ENCODE measurements at places on chromosomes 7 and 10.

DNA sequence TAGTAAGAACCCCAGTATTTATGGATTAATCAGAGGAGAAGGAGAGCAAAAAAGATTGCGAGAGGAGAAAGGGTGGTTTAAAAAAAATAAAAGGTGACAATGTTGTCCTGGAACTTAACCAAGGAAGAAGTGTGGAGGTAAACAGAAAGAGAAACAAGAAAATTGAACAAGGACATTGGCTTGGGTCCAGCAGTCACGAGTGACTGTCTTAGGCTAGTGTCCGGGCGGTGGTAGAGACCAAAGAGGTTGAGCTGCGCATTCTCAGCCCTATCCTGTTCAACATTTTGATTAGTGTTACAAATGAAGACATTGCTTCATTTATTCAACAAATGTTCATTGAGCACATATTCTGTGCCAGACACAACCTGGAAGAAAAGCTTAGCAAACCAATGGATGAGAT is 329.9 kb downstream of the FGFR2 start:
- no peak for DNase-seq

DNA sequence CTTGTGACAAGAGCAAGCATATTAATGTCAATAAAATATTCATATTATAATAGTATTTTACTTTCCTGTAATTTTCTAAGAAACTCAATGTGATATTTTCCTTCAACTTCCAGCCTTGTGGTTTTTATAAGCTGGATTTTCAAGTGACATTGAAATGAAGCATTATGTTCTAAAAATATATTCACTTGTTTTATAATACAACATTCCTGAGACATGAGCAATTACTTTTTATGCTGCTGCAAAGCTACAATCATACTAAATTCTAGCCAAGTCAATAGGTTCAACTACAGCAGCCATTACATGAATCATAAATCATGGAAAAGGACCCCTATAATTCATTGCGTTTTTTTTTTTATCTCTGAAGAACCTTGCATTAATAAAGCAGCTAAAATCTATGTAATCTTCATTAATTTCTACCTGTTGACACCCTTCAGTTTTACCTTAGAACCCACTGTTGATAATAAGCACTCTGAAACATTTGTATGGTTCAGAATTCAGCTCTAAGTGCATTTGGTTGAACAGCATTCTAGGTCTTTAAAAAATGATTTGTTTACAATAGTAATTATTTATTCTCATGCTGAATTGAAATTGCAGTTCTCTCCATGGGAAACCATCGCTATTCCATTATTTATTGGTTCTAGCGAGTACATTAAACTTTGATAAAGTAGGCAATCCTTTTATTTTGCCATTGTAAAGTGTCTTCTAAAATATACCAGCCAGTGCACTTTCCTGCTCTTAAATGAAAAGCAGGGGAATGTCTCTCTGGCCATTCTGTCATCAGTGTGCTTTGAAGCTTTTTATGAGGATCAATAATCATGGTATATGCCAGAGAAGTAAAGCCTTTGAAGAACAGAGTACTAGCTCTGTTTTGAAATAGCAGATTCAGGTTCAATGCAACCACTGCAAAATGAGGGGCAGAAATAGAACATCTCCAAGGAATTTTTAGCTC is 132.6 kb downstream of the GNAT3 start:
- no peak for DNase-seq

DNA sequence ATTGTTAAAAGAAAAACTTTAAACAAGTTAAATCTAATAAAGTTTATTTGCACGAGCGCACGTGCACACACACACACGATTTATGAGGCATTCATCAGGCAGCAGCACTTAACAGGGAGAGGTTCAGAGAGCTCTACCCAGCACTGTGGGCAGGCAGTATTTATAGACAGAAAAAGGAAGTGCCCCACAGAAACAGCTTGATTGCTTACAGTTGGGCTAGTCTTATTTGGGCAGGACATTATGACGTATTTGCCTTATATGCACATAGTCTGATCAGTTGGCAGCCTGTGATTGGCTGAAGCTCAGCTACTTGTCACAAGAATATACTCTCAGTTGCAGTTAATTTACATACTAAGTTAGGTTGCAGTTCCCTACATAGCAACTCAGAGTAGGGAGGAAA is 1.2 kb upstream of the SDHAF3 start:
- DNase-seq, result peak; percentile 84

DNA sequence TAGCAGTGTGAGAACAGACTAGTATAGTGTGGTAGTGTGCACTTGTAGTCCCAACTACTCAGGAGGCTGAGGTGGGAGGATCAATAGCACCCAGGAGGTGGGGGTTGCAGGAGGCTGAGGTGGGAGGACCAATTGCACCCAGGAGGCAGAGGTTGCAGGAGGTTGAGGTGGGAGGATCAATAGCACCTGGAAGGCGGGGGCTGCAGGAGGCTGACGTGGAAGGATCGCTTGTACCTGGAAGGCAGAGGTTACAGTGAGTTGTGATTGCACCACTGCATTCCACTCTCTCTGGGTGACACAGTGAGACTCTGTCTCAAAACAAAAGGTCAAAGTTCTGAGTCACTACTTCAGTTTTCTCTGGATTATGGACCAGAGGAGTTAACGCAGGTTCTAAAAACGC is 22.6 kb upstream of the DIP2C start:
- DNase-seq, result no peak

DNA sequence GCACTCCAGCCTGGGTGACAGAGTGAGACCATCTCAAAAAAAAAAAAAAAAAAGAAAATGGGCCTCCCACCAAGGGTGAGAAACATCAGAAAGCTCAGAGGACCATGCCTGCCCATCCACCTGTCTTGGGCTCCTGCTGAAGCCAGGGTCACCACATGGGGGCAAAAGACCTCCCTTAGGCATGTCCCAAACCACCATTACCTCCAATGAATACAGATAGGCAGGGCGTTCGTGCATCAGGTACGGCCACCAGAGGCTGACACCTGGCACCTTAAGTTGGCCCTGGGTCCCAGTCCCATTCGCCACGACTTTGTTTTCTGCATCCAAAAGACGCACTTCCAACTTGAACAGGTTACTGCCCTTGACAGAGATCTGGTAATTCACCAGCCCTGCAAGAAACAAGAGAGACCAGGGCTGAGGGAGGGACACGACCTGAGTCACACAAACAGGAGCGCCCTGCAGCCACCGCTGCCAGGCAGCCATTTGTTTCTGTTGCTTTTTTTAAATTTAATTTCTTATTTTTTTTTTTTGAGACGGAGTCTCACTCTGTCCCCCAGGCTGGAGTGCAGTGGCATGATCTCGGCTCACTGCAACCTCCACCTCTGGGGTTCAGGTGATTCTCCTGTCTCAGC is 6.1 kb downstream of the GUSB start:
- no peak for DNase-seq

- no peak for DNase-seq
Observed at GRCh38 chr7:77348371-77348813, 67.8 kb downstream of the GSAP start.

DNA sequence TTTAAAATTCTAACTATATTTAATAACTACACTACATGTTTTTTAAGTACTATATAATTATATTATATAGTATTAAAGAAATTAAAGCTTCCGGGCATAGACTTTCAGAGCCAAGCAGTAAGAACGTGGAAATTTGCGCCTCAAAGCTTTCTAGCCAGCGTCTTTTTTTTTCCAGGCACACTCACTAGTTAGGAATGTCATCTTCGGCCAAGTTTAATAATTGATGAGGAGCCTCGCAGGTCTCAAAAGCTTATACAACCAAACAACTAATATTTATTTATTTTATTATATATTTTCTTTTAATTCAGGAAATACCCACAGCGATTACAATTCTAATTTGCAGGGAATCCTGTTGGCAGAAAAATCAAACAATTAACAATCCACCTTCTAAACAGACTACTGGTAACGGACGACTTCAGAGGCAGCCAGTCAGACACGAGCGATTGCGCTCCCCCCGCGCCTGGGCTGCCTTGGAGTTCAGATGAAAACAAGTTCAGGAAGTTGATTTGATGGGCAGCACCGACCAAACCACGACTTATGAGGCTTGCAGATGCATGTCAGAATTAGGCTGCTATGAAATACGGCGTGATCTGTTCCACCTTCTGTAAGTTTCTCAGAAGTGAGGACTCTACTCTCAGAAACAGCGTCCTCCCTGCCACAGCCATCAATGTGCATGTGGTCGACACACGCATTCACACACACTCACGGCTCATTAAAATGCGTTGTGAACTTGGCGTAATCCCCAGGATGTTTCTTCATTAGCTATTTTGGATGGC is 431.8 kb upstream of the MGMT start:
- no peak for DNase-seq

DNA sequence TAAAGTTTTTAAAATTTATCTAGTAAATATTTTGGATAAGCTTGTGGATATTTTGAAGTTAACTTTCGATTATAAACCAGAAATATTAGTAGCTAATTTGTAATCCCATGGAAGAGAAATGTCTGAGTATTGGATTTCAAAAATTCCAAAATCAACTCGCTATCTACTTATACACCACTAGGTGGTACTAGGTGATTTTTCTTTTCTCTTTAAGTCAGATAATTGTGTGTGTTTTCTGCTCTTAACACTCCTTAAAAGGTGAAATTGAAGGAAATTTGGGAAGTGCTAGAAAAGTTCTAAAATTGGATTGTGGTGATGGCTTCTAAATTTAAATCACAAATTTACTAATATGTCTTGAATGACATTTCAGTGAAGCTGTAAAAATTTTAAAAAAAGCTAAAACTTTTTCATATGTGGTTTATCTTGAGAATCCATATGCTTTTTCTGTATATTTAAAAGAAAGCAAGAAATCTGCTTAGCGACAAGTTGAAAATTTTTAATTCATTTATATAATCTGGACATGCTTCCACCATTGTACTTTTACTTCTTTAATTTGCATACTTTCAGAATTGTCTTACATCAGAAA is 90.2 kb downstream of the IPMK start:
- peak; percentile 37 for DNase-seq

GRCh38 chr10:80144696-80145131 is 12.2 kb downstream of the PLAC9 start:
- no peak for DNase-seq

- no peak for DNase-seq
Observed at GRCh38 chr7:53252539-53252938, 217.1 kb downstream of the POM121L12 start.

All from B cell (primary cell).